Hepatic stellate cell (primary cell): ENCODE measurements at places on chromosomes 5 and 9.

- no peak for DNase-seq
These were observed 212.8 kb upstream of the CHD1 start for GRCh38 chr5:99141534-99142128.

DNA sequence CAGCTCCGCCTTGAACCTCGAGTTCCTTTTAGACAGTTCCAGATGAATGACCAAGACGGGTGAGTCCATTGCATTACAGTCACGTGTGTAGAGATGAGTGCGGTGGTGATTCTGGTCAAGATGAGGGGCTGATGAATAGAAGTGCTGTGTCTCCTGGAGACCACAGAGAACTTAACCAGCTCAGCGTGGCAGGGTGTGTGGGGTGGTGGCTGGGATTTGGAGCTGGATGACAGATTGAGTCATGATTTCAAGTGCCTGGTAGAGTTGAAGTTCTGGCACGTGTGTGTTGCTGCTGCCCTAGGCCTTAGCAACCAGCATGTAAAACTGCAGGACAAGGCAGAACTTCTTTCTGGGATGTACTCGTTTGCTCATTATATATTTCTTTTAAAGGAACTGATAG is 53.3 kb downstream of the PRRC2B start:
- DNase-seq: no peak

- DNase-seq: no peak
These were observed 24.1 kb downstream of the NKX2-5 start for GRCh38 chr5:173210877-173211276.

DNA sequence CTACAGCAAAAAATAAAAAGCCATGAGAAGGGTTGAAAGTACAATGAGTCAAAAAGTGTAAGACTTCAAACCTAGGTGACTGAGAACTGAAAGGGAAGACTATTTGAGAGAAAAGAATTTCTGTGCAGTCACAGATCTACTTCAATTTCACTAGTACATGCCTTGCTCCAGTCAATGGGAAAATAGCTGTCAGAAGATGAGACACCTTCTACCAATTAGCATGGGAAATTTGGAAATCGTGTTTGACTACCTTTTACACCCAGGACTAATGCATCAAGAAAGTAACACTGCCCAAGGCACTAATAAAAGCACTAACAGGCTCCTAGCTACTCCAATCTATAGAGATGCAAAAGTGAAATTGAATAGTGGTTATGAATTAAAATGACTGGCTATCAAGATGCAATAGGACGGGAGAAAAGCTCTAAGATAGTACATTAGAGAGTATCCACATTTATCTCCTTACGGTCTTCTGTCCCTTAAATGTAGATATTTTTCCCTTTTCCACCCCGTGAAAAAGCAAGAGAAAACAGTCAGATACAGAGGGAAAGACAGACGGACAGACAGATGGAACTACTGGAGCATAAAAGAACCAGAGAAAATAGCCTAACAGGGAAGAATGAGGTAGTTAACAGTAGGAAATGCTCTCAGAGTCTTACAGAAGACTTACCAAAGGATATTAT is 15.2 kb downstream of the ERP44 start:
- no peak for DNase-seq

DNA sequence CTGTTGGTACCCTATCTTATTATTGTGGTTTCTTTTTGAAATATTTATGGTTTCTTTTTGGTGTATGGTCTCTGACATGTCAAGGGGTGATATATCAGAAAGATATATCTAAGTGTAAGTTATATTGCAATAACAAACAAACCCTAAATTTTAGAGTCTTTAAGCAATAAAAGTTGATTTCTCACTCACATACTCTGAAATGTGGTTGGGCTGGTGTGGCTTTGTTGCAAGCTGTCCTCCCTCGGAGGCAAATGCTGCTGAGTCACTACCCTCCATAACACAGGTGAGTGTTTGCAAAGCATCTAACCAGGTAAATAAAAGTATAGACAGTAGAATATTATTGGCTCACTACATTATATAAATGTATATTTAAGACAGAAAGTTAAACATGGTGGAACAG is 253.2 kb downstream of the CDH18 start:
- DNase-seq: no peak

- DNase-seq: no peak
These were observed 30.2 kb downstream of the CYSTM1 start for GRCh38 chr5:140205216-140205615.

GRCh38 chr5:65790371-65791163 is 68.6 kb downstream of the NLN start:
- no peak for DNase-seq

GRCh38 chr5:122426301-122426700 is 114.3 kb downstream of the SNCAIP start:
- DNase-seq: no peak

GRCh38 chr5:116543501-116543900 is 31.1 kb downstream of the SEMA6A start:
- no peak for DNase-seq

GRCh38 chr5:90144625-90145327 is 264.8 kb downstream of the CETN3 start:
- peak; percentile 8 for DNase-seq

DNA sequence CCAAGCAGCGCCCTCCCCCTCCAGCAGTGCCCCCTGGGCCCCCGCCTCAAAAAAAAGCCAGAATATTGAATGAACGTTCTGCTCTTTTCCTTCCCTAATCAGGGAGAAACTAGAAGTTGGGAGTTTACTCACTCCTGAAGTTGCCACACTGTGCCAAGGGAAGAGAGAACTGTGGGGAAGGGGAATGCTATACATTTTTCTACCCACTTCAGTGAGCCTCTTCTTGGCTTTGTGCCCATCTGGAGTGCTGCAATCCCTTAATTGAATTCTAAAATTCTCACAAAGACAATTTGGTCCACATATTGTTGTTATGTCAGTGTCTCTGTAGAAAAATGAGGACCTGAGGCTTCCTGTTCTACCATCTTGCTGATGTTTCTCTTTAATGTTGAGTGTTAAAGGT is 443.7 kb downstream of the DIRAS2 start:
- no peak for DNase-seq

GRCh38 chr9:131395157-131396098 is 1.5 kb downstream of the PRRC2B start:
- DNase-seq: no peak

- DNase-seq: no peak
These were observed 141.1 kb upstream of the RAD23B start for GRCh38 chr9:107141967-107142366.

DNA sequence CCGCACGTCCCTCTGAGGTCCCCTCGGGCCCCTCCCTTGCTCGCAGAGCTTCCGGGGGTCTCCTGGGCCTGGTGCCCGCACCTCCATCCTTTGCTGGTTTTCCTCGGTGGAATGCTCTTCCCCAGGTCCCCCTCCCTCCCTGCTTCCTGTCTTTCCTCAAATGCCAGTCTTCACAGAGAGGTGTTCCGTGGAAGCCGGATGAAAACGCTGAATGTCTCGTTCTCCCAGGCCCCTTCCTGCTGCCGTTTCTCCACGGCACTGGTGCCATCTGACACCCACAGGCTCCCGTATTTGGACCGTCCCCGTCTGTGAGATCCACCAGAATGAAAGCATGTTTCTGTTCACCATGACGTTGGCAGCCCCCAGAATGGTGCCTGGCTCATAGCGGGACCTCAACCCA is 4.1 kb downstream of the OR2V1 start:
- no peak for DNase-seq

DNA sequence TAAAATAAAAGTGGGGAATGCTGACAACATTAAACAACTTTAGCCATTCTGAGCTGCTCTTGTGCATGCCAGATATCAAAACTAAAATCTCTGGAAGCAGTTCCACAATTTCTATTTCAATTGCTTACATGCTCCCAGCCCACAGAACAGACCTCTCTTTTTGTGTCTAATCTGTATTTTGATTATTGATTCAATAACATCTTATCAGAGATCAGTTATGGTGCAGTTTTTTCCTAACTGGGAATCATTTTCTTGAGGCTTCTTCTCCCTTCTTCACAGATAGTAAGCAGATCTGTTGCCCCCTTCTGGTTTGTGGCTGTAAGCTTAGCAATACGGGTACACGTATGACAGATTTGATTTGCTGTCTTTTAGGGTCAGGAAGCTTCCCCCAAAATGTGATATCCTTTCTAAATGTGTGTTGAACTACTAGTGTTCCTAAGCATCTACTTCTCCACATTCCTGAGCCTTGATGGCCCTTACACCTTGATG is 39.4 kb downstream of the MRPS27 start:
- DNase-seq: peak; percentile 41

DNA sequence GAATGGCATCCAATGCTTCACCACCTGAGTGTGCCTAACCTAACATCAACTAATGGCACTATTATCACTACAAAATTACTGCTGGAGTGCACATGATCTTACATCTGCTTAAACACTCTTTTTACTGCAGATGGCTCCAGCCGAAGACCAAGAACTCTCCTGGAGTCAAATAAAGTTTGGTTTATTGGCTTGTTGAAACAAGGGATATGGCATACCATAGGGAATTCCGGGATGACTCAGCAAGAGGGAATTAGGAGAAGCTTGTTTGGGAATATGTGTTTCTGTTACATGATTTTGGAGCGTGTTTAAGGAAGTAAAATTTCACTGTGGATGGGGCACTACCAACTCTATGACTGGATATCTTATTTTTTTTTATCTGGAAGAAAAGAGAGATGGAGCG is 872.6 kb downstream of the DTWD2 start:
- no peak for DNase-seq

- DNase-seq: peak; percentile 31
These were observed 30.6 kb upstream of the IL6ST start for GRCh38 chr5:56025151-56025885.

DNA sequence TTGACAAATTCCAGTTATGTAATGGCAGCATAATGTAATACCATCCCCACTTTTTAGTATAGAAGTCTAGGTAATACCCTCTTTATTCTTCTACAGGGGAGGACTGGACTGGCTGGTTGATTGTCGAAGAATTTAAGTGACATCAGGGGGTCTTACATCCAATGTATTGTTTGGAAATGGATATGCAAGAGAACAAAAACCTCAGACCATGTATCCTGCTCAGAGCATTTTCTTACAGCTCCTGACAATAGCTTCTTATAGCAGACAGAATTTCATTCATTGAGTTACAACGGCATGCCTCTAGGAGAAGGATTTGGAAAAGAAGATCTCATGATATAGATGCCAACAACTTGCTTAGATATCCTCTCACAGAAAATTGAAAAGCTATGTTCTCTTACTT is 2032.3 kb downstream of the EFNA5 start:
- DNase-seq: no peak
